ENCODE measurements at places on chromosomes 2 and 18. TPM values are rescaled to one million over a fixed set of nuclear protein-coding genes. Genes with fewer than 3 reads are reported as not detected.
A peak's percentile ranks its signal among the peaks of the same experiment; 100 is the strongest.

DNA sequence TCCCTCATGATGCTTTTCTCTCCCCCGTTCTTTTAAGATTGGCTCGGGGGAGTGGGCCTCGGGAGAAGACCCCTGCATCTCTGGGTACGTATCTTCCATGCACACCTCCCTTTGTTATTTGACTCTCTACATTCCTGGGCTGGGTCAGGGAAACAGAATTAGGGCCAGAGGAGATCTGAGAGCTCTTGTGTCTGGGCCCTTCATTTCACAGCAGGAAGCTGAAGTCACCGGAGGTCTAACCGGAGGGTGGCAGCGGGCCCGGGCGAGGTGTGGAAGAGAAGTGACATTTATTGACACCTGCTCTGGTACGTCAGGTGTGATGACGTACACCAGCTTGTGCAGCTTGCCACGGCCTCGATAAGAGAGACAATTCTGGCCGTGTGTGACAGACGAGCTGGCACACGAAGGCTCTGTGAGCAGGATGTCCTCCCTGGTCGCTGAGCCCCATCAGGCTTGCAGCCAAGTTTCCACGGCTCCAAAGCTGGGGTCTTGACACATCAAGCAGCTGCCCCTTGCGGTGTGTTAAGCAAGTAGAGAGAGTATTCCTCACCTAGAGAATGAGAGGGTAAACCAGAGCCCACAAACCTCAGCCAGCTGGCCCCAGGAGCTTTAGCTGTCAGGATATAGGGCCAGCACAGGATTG, 30.4 kb downstream of the TOGARAM2 start:
- DNase-seq, result peak; percentile 65

DNA sequence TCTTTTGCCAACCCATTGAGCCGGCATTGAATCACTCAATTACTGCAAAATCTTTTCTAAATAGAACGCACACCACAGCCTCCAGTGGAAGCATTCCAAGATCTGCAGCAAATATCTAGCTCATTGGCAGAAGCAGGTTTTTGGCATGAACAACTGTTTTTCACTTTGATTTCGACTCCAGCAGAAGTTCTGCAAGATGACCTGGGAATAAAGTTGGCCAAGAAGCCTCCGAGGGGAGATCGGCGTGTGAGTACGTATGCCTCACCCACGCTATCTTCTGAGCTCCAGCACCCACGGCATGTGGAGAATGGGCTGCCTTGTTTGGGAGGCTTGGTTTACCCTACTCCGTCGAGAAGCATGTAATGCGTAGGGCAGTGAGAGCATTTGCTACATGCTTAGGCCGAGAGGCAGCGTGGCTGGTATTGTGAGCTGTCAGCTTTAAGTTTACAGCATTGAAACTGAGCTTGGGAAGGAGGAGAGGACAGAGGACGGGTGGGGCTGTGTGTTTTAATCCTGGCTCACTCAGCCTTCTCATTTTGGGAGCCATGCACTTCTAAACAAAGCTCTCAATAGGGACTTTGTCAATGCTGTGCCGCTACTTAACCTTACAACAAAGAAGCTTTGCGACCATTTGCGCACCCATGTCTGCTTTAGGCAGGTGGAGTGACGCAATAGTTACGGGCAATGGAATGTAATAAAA, 10.5 kb downstream of the PCARE start:
- DNase-seq, result peak; percentile 38

GRCh38 chr18:45527891-45528290, 87.4 kb upstream of the SLC14A2 start:
- no peak for DNase-seq

DNA sequence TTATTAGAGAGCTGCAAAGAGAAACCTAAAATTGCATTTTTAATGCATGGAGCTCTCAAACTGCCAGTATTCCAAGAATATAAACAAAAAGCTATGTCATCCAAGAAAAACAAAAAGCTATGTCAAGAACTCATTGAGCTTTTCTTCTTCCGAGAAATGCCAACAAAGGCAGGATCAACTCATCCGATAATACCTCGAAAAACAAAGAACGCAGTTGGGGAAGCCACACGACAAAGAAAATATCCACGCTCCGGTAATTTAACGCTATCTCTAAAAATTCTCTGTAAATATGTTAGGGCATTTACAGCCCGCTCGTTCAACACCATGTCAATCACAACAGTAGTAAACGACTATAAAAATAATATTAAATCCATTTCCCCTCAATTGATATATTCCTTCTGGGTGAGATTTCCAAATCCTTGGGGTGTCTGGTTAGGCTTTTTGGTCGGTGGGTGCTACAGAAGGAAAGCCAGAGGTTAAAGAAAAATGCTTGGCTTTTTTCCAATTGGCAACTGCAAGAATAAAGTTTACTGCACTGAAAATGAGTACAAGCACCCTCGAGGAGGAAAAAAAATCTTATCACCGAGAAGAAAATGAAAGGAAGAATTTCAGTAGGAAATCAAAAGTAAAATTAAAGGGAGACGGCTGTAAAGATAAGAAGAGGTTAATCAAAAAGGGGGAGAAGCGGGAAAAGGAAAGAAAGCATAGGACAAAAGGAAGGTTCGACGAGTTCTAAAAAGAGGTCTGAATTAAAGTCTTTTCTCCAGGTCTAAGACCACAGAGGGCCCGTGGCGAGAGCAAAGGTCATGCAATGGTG, 856 bp downstream of the TIA1 start:
- DNase-seq, result no peak

GRCh38 chr18:22977847-22978701, 44.9 kb downstream of the RBBP8 start:
- DNase-seq, result no peak

GRCh38 chr2:46275995-46276394, 21.2 kb upstream of the EPAS1 start:
- DNase-seq, result peak; percentile 44

- DNase-seq, result no peak
Measured at GRCh38 chr2:241177526-241178334, 10.7 kb upstream of the ANO7 start.

DNA sequence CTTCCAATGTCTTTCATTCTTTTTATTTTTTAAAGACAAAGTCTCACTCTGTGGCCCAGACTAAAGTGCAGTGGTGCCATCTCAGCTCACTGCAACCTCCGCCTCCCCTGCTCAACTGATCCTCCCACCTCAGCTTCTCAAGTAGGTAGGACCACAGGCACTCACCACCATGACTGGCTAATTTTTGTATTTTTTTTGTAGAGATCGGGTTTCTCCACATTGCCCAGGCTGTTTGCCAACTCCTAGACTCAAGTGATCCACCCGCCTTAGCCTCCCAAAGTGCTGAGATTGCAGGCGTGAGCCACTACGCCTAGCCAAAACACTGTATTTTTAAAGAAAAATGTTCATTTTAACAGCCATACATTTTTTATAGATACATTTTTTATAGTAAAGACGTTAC, 12.7 kb downstream of the GCKR start:
- no peak for DNase-seq

DNA sequence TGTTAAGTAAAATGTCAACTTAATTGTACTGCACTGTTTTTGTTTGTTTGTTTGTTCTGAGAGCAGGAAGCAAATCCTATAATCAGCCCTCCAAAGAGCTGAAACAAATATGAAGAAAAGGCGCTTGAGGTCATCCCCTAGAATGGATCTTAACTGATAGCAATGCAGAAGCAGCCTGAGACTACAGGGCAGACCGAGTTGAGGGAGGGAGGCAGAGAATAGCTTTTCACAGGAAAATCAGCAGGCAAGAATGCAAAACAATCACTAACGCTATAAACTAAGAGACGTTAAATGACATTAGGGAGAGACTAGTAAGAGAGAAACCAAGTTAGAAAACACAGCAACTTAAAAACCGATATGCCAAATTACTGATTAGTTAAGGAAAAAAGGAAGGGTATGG, 37.2 kb downstream of the GALNT1 start:
- no peak for DNase-seq

DNA sequence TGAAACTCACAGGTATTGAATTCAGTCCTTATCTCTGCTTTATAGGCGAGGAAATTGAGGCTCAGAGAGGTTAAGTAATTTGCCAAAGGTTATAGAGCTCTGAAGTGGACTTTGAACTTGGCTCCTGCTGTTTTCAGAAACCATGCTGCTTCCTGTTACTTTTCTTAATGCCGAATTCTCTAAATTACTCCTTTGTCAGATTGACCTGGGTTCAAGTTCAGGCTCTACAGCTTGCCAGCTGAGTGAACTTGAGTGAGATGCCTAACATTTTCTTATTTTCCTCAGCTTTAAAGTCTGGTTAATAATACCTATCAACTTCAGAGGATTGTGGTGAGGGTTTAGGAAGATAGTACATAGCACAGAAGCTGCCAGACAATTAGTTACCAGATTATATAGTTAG, 3.4 kb downstream of the ASAP2 start:
- no peak for DNase-seq

DNA sequence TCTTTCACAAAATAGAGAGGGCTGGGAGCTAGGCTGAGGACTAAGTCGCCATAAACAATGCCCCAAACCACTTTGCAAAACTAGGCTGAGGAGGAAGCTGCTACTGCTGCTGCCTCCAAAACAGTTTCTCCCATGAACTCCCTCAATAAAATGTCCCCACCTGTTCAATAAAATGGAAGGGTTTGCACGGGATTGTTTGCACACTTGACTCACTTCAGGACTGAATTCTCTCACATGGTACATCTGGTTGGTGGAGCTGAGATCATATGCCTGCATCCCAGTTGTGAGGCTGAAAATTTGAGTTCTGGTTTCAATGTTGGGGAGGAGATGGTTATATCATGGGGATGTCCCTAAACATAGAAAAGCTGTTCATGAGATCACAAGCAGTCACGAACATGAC, 26.5 kb downstream of the NCKAP5 start:
- no peak for DNase-seq

- DNase-seq, result no peak
Measured at GRCh38 chr2:219335373-219335786, 2.8 kb upstream of the RESP18 start.

GRCh38 chr2:4964001-4964540, 728.1 kb upstream of the SOX11 start:
- DNase-seq, result no peak

DNA sequence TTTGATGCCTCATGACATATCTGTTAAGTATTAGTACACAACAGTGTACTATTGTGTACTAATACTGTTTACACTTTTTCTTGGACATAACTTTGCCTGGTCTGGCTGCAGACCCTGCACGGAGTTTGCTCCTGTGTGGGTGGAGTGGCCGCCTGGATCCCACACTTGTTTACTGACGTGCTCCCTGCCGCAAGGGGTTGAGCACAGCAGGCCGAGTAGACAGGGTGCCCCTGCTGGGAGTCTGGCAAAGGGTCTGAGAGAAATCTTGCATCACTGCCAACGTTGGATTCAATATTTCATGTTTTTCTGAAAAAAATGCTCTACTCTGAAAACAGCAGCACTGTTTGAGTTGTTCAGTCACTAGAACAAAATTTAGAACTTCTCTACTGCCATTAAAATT, 59.0 kb downstream of the PDK1 start:
- no peak for DNase-seq

GRCh38 chr18:70039186-70039585, 91.5 kb upstream of the CD226 start:
- DNase-seq, result no peak

DNA sequence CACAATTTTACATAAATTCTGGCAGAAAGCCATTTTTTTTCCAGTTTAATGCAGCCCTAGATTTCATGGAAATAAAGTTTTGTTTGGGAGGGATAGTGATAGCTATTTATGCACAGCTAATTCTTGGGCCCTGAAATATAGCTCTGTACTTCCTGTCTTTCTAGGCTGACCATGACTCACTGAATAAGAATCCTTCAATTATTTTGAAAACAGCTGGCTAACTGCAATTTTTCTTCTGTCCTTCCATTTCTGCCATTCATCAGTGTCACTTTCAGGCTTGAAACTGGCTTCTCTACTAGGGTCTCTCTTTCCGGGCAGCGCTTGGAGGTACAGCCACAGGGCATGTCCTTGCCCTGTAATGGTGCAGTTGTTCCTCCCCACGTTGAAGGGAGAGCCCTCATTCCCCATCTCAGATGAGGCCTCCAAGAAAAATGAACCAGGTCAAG, 97.1 kb upstream of the TMEM178A start:
- no peak for DNase-seq

- no peak for DNase-seq
Measured at GRCh38 chr2:34723683-34724082, 1124.6 kb upstream of the FAM98A start.

DNA sequence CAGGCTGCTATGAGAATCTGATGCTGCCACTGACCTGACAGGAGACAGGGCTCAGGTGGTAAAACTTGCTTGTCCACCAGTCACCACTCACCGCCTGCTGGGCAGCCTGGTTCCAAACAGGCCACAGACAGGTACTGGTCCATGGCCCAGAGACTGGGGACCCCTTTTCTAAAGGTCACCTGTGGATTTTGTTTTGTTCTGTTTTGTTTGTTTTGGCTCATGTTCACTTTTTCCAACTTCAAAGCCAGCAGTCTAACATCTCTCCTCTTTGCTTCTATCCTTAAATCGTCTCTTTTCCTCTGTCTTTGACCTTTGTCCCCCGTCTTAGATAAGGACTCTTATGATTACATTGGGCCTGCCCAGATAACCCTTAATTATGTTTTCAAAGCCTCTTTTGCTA, 3.3 kb upstream of the CERKL start:
- DNase-seq, result no peak

DNA sequence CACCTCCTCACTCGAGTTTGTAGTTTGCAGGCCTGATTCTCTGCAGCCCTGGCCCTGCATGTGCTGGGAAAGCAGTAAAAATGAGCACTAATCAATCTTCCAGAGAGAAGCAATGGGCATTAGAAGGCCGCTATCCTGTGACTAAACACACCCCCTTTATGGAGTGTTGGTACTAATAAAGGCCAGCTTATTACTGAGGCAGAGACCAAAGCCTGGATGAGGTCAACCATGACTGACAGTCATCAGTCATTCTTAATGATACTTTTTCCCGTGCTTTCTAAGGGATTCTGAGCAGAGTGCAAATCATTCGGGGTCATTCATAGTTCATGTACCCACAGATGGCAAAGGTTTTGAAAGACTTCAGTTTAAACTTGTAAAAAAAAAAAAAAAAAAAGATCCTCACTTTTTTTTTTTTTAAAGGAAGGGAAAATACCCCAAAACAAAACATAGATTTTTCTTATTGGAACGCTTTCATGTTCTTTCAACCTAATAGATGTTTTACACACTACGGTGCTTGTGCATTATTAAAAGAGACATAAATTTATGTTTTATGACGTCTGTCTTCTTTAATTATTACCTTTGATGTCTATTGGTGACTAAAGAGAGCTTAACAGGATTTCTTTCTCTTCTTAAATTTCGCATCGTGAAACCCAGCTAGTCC, 13.2 kb downstream of the TSHZ1 start:
- no peak for DNase-seq

GRCh38 chr2:109057686-109058085, 68.7 kb upstream of the EDAR start:
- no peak for DNase-seq

The TCF7L1 gene
- 3.1 TPM for polyA plus RNA-seq

The ZNF892 gene
- polyA plus RNA-seq, result 0.76 TPM

The CNTNAP5 gene
- 0.11 TPM for polyA plus RNA-seq

The IL1RL2 gene
- polyA plus RNA-seq, result 0.30 TPM

The AGPS gene
- polyA plus RNA-seq, result 3.0 TPM

Data from pancreas (tissue), 10 donors.